ENCODE measurements at places on chromosomes 5 and 9. TPM values are rescaled to one million over a fixed set of nuclear protein-coding genes. Genes with fewer than 3 reads are reported as not detected.

The SHC3 gene
- total RNA-seq, result 1.7 TPM

The SIT1 gene
- 2.7 TPM for total RNA-seq

The TTC39B gene
- total RNA-seq, result 30.2 TPM

The DAB2 gene
- total RNA-seq, result 55.2 TPM

DNA sequence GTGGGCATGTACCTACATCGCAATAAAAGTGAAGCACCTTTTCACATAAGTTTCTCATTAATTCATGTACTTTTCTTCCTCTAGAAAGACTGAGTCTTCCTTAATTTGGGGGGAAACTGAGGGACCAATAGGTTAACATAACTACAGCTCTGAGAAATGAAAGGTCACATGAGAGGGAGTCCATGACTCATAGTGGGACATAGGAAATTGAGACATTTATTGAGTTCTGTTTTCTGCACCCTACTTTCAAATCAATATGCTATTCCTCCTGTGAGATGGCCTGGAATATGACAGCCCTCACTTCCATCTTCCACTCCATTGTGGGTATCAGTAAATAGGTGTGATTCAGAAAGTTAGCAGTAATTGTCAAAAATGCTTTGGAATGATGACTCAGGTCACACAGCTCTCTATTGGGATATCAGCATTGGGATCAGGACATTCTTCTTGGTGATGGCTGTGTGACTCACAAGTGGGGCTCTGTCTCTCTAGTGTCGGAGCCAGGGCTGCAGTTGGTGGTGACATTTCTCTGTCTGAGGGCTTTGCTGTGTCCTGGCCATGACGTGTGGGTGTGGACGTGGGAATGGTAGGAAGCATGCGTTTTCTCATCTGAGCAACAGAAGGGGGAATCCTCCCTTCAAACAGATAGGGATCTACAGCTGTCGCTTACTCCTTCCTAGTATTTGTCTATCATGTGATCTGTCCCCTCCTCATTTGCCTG is 125.0 kb downstream of the TRIO start:
- DNase-seq, result no peak

DNA sequence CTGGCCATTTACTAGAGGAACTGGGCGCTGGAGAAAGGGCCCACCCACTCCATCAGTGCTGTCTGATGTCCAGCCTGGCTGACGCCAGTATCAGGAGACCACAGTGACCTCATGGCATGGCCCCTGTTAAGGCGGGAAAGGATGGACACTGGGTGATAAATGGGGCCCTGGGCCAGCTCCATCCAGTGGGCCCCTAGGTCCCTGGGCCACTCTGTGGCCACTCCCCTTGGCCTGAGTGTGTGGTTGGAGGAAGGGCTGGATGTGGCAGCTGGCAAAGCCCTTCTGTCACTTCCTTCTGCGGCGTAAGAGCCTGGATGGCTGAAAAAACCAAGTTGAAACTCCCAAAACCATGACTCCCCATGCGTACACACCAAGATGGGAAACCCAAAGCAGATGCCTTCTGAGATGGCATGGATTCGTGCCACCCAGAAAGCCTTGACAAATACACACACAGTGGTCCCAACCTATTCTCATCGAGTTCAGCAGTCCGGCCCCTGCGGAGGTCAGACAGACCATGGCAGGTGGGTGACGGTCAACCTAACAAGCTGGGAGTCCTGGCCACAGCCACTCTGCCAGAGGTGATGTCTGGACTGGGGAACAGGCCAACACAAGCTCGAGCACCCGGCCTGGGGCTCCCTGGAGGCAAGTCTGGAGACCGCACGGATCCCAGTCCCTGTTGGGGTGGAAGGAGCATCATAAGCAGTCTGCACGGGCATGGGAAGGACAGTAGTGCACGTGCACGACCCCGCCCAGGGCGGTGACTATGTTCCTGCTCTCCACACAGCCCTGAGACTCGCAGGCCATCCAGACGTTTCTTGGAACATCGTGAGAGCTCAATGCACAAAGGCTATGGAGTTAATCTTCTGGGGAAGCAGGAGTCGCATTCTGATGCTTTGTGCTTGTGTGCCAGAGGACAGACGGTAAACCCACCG is 45.2 kb upstream of the NOTCH1 start:
- no peak for DNase-seq

DNA sequence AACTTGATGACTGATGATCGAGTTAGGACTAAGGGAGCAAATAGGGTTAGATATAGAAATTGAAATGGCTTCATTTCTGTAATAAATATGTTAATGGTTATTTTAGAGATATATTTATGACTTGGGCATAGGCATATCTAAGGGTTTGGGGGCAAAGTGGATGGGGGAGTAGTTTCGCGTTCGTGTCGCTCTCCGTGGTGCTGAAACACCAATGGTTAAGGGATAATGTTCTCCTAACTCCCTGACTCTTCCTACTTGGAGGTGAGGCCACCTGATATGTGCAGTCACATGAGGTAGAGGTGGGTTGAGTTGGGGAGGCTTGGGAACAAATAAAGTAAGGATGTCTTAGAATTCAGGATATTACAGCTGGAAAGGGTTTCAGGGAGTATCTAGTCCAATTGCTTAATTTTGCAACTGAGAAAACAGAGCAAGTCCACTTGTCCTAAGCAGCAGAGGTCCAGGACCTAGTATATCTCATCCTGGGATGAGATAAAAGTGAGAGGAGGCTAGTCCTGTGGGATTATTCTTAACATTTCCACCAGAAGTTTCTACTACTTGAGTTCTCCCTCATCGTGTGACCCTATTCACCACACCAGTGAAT is 44.0 kb upstream of the MAP1B start:
- DNase-seq, result no peak

DNA sequence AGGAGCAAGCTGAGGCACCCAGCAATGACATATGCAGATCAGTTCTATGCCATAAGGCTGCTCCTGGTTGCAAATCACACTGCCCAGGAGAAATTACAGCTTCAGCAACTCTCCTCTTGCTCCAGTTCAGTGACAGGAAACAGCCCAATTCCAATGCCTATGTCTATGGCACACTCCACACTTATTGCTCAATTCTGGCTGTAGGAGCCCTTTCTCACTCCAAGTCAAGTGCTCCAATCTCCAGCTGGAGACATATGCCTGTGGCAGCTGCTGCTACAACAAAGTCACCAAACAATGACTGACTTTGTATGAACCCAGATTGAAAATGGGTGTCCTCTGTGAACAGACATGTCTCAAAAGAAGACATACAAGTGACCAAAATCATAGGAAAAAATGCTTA is 31.8 kb upstream of the PLCXD3 start:
- DNase-seq, result no peak

- no peak for DNase-seq
Observed at GRCh38 chr5:131288328-131288727, 24.5 kb downstream of the CDC42SE2 start.

- DNase-seq, result no peak
Observed at GRCh38 chr5:859391-859790, 8.6 kb upstream of the ZDHHC11 start.

DNA sequence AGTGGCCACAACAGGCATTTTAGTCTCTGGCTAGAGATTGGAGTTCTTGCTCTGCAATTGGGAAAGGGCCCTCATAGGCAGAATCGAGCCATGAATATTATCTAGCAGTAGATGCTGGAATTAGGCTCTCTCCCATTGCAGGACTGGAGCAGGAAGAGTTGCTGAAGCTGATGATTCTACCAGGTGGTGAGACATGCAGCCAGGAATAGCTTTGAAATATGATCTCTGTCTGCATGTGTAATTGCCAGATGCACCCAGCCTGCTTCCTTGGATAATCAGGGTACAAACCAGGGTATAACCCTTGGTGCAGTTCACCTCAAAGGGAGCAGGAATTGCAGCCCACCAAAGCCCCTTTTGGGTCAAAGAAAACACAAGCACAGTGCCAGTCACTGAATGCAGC is 211.4 kb upstream of the FTMT start:
- DNase-seq, result no peak

- DNase-seq, result no peak
Observed at GRCh38 chr5:104955479-104955878, 1392.9 kb upstream of the NUDT12 start.

DNA sequence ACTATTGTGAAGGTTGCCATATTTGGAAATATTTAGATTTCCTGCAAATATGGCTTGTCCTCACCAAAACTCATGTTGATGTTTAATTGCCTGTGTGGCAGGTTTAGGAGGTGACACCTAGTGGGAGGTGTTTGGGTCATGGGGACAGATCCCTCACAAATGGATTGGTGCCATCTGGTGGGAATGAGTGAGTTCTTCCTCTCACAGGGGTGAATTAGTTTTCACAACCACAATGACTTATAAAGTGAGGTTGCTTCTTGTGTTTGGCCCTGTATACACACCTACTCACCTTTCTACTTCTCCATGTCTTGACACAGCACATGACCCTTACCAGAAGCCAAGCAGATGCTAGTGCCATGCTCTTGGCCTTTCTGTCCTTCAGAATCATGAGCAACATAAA is 41.1 kb downstream of the ISOC1 start:
- DNase-seq, result no peak

- DNase-seq, result no peak
Observed at GRCh38 chr9:135789838-135790291, 87.9 kb downstream of the KCNT1 start.

DNA sequence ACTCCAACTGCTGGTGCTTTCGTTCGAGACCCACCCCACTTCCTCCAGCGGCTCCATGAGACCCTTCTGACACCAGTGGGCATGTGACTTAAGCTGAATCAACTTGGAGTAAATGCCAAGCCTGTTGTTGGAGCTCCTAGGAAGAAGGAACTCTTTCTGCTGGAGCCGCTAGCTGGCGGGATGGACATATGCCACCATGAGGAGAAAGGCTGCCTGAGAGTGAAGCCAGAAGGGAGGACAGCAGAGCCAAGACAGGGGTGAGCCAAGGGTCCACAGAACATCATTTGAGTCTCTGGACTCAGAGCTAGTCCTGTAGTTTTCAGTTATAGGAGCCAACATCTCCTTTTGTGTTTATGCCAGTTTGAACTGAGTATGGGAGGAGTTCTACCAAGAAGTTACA is 35.9 kb downstream of the ANXA6 start:
- DNase-seq, result no peak

All from mucosa of gallbladder (tissue), 1 donor.